Naive thymus-derived CD4-positive, alpha-beta T cell (primary cell): ENCODE measurements at places on chromosomes 7 and 10.

DNA sequence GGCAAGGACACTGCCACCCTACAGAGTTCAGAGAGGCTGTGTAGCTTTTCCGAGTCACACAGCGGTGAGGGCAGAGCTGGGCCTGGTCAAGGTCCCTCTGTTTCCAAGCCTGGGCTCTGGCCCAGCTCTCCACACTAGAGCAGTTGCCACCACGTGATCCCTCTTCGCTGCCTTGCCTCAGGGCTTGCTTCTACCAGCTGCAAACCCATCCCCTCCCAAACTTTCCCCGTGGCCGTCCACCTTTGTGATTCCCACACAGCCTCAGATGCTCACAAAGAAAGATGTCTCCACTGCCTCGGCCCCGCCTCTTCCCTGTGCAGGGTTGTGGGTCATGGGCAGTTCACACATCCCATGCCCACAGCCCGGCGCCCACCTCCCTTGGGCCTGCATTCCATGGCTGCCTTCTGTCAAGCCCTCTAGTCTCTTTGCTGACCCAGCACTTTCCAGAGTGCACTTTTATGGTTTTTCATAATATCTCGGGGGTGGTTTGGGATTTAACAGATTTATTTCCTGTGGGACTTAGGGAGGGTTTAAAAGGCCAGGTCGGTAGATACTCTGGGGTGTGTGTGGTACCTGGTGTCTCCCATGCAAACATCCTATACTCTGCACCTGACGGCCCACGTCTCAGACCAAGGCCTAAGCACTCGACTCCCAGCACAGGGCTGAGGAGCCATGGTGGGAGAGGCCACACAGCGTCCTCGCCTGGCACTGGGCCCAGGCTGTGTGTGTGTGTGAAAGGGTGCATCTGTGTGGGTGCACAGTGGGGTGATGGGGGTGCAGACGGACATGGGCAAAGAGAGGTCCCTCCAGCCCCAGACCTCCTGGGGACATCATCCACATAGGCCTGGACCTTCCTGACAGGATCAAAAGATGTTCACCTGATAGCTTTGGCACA, 59.6 kb downstream of the PKD1L1 start:
- no peak for DNase-seq

GRCh38 chr7:82578430-82578829, 134.9 kb upstream of the CACNA2D1 start:
- no peak for DNase-seq

DNA sequence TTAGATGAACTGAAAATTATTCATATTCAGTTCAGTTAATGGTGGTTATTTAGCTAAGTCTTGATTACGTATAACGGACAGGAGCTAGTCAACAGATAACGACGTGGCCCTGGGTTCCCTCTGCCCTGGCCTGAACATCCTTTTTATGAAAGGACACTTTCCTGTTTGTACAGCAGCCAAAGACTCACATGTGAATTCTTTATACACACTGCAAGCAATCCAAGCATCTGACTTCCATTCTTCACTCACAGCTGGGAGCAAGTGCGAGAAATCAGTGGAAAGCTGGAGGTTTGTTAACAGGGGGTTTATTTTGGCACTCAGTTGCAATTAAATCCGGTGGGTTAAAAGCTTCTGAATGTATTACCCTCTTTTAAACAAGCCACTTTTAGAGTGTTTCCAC, 148.1 kb upstream of the GDF10 start:
- DNase-seq = no peak

- no peak for DNase-seq
Measured at GRCh38 chr7:49324040-49324439, 399.7 kb downstream of the CDC14C start.

DNA sequence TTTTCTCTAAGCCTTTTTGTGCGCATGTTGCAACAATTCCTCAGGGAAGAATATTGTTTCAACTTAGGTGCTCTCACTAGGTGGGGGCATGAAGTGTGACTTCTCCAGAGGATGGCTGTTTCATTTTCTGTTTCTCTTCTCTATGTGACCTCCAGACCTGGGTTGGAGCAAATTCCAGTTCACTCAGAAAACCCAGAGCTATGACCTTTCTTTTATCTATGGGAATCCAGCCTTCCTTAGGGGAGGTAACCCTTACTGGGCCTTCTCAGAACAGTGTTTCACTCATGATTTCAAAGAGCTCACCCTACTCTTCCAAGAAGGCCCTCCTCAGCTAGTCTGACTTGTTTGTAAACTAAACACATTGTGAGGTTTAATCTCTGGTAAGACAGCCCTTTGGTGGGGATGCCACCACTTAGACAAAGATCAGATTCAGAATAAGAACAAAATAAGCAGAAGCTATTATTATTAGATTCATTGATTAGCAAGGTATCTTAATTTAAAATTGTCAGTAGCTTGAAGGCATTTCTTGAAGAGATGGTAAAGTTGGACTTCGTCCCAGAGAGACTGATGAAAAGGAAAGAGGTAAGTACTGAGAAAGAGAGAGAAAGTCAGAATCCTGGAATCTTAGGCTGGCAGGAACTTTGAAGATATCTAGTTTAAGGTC, 16.6 kb upstream of the TAS2R60 start:
- no peak for DNase-seq

DNA sequence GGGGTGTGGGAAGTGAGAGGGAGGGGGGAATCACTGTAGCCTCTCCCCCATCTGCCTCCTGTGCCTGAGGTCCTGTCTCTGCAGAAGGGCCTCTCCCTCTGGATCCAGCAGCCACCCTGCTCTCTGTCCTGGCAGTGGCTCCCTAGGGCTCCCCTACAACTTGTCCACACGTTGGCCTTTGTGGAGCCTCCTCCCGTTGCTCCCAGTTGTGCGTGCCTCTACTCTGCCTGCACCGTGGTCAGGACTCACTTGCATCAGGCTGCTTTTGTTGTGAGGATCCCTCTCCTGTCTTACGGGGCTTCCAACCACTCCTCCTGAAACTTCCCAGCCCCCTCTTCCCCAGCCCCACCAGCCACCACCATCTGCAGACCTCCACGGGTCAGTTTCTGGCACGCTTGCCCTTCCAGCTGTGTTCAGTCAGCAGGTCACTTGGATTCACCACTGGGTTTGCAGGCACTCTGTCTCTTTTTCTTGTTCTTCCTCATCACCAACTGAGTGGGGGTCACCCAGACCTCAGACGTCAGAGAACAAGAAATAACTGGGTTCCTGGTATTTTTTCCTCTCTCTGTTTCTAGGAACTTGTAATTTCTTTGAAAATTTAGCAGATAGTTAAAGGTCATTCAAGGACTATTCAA, 62.3 kb downstream of the RAMP3 start:
- no peak for DNase-seq

GRCh38 chr7:15368653-15369052, 193.2 kb downstream of the AGMO start:
- no peak for DNase-seq

- DNase-seq = no peak
Measured at GRCh38 chr10:90915766-90916075, 5.2 kb downstream of the ANKRD1 start.

DNA sequence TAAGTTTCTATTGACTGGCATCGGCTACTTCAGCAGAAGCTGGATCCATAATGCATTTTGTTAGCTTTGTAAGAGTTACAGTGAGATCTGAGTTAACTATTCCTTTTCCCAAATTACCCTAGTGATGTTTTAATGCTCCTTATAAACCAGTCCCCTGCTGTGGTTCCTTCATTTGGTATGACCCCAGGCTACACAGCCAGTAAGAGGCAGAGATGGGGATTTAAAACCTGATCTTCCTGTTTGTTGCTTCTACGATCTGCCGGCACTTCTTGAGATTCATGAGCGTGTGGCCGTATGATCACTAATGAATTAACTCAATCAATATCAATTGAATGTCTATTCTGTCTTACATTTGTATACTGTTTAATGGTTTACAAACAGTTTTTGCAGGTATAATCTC, 86.1 kb downstream of the CACNB2 start:
- DNase-seq = no peak

DNA sequence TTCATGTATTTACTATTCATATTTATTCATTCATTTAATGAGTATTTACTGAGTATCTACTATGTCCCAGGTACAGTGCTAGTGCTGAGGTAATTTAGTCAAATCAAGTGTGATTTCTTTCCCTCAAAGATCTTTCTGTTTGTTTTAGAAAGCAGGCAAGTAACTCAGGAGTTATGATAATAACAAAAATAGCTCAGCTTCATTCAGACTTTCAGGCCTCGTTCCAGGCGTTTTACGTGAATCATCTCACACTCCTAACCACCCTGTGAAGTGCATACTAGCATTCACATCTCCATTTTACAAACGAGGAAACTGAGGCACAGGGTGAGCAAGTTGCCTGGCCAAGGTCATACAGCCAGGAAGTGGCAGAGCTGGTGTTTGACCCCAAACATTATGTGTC, 468.7 kb upstream of the C7orf33 start:
- DNase-seq = no peak

GRCh38 chr7:36064676-36065075, 88.4 kb upstream of the EEPD1 start:
- DNase-seq = no peak

DNA sequence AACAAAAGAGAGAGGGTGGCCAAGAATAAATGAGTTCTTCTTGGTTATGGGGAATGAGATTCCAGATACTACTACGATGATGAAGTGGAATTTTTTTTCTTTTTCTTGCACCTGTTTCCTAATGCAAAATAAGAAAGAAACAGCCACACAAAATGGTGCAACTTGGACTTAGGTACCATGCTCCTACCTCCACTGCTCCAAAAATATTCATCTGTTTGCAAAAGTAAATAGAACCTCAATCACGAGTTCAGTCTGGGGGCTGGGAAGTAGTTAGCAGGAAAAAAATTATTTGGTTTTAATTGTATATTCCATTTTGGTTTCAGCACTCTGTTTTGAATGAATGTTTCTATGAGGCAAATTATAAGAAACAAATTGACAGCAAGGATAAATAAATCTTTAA, 73.5 kb downstream of the SLC25A13 start:
- DNase-seq = no peak

- DNase-seq = peak; percentile 26
Measured at GRCh38 chr7:94656925-94657731, 1.2 kb upstream of the SGCE start.

DNA sequence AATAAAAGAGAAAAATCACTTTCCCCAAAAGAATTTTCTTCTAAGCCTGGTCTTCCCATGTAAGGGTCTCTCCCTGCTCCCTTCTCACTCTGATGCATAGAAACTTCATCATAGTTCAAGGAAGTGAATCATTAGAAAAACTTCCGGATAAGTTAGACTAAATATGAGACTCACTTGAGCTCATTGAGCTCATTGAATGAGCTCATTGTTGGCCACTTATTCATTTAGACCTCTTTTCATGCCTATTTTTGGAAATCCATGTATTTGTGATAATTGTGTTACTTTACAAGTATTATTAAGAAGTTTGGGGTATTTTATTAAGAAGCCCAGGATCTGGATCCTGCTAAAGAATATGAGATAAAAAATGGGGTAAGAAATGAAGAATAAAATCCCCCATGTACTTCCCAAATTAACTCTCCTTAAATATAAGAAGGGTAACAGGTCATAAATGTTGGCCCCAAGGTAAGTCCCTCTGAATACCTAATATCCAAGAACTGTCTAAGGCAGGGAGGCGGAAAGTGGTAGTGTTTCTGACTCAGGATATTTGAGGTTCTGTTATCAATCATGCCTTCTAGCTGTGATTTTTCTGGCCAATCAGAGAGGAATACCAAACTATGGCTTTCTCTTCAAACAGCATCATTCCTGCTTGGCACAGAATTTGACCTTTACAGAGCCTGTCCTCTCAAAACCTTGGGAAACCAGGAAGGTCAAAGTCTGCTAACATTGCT, 236.5 kb upstream of the PTN start:
- DNase-seq = no peak

- no peak for DNase-seq
Measured at GRCh38 chr10:31708046-31708445, 220.6 kb downstream of the ARHGAP12 start.

DNA sequence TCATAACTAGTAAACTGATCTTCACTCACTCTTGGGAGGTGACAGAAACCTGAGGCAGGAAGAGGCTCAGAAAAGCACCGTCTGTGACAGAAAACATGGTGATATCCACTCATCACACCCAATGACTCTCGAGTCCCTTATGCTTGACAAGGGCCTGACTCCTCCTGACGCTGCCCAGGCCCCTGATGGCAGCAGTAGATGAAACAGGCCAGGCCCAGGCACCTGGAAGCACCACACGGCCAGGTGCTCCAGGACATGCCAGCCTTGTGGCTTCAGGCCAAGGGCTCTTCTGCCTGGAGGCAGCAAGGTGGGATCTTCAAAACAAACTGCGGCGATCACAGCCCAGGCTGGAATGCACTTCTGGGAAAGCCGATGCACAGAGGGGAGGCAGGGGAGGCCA, 89.3 kb downstream of the MAD1L1 start:
- DNase-seq = no peak

DNA sequence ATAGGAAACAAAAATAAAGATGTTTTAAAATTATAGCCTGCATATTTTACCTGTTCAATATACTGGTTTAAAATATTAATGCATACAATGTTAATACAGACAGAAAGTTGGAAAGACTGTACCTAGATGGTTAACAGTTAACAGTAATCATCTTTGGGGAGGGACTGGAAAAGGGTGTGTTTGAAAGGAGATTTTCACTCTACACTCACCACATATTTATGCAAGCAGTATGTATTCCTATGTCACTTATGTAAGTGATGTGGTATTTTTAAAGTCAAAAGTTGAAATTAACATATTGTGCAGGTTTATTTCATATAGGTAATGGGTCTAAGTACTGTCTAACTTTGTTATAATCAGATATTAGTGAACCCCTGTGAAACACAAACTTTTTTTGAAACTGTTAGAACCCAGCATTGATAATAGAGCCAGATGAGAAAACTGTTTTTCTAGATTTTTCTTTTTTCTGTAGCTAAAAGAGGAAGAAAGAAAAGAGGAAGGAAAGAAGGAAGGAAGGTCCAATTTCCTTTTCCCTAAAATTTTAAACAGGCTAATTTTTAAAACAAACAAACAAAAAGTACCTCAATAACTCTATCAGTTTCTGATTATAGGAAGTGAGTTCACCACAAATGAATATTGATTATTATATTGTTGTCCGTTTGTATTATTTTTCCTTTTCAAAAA, 9.0 kb upstream of the STARD3NL start:
- DNase-seq = no peak

GRCh38 chr10:7258948-7259523, 151.8 kb downstream of the SFMBT2 start:
- DNase-seq = peak; percentile 71

- no peak for DNase-seq
Measured at GRCh38 chr7:2666155-2666554, 21.8 kb upstream of the AMZ1 start.

GRCh38 chr7:45026013-45026412, 26.0 kb downstream of the CCM2 start:
- DNase-seq = no peak

DNA sequence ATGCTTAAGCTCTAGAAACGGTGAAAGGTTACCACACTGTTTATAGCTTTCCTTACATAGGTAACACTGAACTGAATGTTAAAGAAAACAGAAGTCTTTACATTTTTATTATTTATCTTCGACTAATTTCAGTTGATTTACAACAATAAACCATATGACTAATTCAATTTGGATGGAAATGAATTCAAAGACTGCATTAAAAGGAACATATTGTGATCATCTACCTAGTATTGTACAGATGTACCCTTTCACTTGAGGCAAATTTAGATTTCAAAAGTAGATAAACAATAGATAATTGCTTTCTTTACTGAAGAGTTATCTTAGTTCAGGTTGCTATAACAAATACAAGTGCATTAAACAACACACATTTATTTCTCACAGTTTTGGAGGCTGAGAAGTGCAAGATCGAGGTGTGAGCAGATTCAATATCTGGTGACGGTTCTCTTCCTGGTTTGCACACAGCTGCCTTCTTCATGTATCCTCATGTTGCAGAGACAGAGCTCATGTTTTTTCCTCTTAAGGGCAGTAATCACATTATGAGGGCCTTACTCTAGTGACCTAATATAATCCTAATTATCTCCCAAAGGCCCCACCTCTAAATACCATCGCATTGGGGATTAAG, 15.0 kb upstream of the ARMC3 start:
- no peak for DNase-seq
